ENCODE measurements at places on chromosomes 1 and 21.

DNA sequence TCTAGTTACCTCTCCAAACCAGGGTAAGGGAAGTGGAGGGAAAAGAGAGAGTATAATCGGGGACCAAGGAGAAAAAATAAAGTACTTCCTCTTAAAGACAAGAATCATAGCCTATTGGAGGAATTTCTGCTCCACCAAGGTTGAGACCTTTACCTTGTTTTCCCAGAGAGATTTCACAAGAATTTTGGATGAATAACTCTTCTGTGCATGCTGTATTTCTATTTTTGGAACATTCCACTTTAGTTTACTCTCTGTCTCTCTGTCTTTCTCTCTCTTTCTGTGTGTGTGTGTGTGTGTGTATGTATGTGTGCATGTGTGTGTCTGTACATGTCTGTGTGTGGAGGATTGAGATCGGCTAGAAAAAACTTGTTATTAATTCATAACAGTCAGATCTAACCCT lies 318.4 kb upstream of the RGS18 start:
- DNase-seq = no peak

DNA sequence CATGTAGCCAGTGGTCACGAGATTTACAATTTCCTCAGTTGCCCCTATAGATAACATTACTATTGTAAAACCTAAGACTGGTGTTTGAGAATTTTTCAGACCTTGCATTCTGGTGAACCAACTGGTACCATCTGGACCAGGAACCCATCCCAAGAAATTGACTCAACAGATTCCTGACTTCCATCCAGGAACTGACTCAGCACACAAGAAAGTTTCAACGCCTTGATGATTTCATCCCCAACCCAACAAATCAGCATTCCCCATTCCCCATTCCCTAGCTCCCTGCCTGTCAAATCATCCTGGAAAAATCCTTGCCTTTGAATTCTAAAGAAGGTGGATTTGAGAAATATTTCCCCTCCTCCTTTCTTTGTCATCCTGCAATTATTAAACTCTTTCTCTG lies 529.8 kb upstream of the PRMT6 start:
- DNase-seq = no peak

DNA sequence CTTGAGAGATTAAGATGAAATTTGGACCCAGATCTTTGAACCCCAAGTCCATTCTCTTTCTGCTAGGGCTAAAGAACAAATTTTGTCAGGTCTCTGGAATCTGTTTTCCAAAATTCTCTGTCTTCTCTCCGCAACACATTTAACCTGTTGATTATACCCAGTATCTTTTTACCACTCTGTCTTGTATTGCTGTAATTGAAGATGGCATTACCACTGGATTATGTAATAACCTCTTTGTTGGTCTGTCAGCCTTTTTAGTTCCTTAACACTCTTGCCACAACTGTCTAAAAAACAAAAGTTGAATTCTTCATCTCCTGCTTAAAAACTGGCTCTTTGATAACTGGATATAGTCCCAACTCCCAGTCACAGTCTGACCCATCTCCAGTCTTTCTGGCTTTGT lies 3.0 kb downstream of the SRP9 start:
- DNase-seq = no peak

GRCh38 chr1:87706203-87706602 lies 377.5 kb downstream of the LMO4 start:
- no peak for DNase-seq

DNA sequence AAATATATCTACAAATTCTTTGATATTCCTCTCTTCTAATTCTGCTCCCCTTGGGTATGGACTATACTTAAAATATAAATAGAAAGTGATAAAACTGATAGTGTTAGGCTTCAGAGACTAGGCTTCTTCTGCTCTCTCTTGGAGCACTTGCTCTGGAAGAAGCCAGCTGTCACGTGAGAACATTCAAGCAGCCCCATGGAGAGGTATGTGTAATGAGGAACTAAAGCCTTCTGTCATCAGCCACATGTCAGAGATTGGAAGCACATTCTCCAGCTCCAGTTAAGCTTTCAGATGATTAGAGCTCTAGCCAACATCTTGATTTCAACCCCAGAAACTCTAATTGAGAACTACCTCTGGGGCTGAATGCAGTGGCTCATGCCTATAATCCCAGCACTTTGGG lies 34.3 kb downstream of the XKR8 start:
- DNase-seq = no peak

- no peak for DNase-seq
Observed at GRCh38 chr1:4665456-4665855, 11.0 kb downstream of the AJAP1 start.

DNA sequence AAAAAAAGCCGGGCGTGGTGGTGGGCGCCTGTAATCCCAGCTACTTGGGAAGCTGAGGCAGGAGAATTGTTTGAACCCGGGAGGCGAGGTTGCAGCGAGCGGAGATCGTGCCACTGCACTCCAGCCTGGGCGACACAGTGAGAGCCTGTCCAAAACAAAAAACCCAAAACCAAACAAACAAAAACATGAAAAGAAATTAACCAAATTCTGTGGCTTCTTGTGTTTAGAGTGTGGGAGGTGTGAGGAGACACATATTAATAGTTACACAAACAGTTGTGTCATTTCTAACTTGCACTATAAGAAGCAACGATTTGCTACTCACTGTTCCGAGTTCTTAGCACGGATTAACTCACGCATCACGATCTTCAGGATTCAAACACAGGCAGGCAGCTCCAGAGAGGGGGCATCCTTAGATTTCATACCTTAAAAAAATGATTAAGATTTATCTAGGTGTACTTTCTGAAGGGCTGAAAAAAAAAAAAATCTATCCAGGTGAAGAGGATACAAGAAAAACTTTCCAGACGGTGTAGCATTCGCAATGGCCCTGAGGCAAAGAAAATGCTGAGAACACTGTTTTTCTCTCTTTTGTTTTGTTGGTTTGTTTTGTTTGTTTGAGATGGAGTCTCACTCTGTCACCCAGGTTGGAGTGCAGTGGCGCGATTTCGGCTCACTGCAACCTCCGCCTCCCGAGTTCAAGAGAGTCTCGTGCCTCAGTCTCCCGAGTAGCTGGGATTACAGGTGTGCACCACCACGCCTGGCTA lies 713 bp upstream of the HMGCL start:
- no peak for DNase-seq

- peak; percentile 7 for DNase-seq
Observed at GRCh38 chr1:209335178-209335577, 248.3 kb upstream of the CAMK1G start.

DNA sequence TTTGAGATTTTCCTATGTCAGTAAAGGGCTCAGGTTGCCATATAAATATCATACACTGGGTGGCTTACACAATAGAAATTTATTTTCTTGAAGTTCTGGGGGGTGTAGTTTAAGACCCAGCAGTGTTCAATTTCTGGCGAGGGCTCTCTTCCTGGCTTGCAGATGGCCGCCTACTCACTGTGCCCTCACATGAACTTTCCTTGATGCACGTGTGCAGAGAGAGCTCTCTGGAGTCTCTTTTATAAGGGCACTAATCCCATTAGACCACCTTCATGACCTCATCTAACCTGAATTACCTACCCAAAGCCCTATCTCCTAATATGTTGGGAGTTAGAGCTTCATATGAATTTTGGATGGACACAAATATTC lies 21.1 kb downstream of the TMEM51 start:
- DNase-seq = no peak

GRCh38 chr1:195591917-195592672 lies 1016.1 kb downstream of the KCNT2 start:
- DNase-seq = no peak

- no peak for DNase-seq
Observed at GRCh38 chr1:149849947-149850360, 49.4 kb upstream of the BOLA1 start.

DNA sequence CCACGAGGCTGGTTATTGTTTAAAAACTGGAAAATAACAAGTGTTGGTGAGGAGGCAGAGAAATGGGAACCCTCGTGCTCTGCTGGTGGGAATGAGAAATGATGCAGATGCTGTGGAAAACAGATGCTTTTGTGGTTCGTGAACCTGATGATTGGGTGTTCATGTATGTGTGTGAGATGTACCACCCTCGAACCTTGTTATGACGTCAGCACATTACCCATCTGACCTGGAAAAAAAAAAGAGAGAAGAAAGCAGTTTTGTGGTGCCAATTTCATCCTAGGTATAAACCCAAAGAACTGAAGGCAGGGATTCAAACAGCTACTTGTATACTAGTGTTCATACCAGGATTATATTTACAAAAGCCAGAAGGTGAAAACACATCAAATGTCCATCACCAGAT lies 6.4 kb upstream of the CFAP107 start:
- no peak for DNase-seq

DNA sequence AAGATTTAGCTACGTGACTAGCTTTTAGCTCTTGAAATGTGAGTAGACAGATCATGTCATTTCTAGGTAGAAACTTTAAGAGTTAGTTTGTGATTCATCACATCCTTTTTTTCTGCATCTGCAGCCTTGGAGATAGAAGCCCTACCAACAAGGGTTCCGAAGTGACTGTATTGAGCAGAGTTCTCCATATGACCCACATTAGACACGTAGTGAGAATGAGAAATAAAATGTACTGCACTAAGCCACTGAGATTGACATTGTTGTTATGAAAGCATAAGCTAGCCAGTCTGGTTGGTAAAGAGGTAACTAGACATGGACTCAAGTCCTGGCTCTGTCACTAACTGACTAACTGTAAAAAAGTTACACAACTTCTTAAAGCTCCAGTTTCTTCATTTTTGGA lies 296.1 kb downstream of the PDE4B start:
- DNase-seq = no peak

- DNase-seq = peak; percentile 46
Observed at GRCh38 chr1:222464841-222465210, 83.1 kb downstream of the HHIPL2 start.

DNA sequence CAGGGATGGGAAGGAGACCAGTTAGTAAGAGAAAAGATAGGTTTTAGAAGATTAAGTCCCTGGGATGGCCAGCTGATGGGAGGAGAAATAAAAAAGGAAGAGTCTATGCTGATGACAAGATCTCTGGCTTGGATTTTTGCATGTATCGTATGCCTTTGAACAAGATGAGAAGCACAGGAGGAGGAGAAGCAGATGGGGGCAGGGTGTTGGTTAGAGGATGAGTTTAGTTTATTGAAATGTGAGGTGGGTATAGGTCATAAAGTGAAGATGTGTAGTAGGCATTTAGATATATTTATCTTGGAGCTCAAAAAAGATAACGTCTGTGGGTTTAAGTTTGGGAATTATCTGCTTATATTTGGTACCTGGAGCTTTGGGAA lies 1.4 kb downstream of the TIPRL start:
- DNase-seq = no peak

DNA sequence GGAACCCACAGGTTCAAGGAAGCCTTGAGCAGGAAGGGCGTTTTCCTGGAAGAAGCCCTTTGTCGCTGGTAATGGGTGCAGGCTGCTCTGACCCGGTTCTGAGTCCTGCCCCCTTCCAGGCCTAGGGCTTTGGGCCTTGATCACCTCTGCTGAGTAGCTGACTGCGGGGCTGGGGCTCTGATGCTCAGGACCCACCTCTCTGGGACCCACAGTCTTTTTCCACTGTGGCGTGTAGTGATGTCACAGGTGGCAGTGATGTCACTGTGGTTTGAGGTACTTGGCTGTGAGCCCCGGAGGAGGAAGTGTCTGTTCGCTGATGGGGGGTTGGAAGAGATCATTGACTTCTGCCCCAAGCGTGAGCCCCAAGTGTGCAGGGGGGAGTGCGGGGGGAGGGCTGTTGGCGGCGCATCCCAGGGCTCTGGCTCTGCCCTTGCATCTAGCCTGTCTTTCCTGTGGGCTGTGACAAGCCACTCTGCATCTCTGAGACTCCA lies 6.9 kb downstream of the TNFRSF1B start:
- no peak for DNase-seq

DNA sequence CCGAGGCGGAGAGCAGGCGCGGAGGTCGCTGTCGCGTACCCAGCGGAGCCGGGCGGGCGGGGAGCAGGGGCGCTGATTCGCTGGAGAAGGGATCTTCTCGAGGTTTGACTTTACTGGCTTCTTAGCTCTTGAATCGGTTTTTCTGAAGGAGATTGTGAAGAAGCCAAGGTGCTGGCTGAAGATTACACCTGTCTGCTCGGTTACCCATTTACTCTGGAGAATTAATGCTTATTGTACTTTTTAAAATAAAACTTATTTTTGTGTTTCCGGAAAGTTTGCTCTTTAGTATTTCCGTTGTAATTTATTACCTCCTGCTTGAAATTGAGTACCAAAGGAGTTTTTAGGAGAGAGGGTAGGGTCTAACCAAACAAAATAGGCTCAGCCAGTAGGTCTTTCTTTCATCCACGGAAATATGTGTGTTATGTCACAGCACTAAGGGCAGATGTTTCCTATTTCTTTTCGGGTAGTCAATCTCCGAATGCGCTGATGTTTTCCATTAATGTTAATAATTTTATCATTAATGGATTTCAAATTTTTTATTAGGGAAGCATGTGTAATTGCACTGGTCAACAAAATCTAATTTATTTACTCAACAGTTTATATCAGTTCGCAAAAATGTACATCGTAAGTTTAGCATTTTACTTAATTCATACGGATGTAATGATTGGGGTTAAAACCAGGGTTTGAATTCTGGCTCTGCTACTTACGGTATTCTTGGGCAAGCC lies 510 bp upstream of the GNG5 start:
- DNase-seq = no peak

DNA sequence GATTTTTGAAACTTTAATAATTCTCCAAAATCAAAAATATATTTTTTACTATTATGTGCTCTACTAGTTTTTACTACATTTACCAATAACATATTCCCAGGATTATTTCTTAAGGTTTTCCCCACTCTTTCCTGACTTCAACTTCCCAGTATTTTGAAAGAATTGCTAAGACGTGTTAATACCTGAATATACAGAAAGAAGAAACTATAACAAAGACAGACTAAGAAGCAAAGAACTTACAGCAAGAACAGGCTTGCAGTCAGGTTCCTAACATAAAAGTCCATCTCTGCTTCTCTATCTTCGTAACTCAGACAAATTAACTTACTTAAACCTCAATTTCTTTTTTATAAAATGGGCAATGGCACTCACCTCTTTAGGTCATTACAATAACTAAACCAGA lies 63.2 kb downstream of the SRSF11 start:
- DNase-seq = no peak

DNA sequence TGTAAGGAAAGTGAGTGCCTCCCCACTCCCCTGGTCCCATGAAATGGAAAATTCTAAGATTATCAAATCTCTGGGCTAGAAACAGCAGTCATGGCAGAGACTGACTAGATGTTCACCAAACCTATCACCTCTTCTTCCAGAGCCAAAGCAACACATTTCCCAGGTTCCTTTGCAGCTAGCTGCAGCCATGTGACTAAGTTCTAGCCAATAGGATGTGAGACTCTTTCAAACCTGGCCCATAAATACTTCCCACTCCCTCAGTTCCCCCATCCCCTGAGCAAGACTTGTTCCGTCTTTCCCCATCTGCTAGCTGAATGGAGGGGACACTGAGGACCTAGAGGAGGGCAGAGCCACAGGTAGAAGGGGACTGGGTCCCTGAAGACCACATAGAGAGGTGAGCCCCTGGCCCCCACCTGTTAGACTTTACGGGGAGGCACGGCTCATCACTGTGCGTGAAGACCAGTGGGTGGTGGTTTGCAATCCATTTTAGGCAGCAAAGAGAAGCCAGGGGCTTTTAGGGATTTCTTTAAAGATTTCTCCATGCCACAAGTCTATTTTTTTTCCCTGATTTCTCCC lies 17.2 kb downstream of the FAM43B start:
- no peak for DNase-seq

- DNase-seq = no peak
Observed at GRCh38 chr1:233094691-233095090, 144.3 kb downstream of the NTPCR start.
